ENCODE measurements at places on chromosomes 5 and 9.

GRCh38 chr5:1294835-1295649, at the start of gene TERT:
Gene TERT (minus strand): TSS chr5:1295068. CDS start chr5:1294989, 79 bp downstream.
- no peak for DNase-seq

- DNase-seq, result no peak
Observed at GRCh38 chr9:7640231-7640630, 159.3 kb downstream of the DMAC1 start.

DNA sequence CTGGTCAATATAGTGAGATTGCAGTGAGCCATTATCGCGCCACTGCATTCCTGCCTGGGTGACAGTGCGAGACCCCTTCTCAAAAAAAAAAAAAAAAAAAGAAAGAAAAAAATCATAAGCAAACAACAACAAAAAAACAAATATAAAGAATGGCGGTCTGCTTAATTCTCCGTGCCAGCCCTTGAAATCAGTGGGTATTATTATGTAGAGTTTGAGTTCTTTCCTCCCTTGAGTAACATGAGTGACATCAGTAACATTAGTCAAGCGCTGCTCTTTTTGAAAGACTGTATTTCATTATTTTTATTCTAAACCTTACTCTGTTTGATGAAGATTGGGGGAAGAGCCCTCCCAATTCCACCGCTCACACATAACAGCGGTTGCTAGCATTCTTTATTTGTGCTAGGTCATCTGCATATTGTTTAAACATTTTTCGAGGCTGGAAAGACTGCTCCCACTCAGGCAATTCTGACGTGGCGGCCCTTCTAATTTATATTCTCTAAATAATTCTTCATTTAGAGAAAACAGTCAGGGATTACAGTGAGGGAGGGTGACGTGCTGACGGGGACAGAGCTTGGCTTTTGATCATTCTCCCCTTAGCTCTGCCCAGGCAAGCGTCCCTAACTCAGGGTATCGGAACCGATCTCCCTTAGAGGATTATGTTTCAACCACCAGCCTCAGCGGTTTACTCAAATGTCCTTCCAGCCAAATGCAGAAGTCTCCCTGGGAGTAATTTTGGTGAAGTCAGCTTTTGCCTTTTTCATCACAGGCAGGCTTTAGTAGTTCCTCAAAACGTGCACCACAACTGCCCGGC, 860 bp upstream of the MARCHF6 start:
- no peak for DNase-seq

DNA sequence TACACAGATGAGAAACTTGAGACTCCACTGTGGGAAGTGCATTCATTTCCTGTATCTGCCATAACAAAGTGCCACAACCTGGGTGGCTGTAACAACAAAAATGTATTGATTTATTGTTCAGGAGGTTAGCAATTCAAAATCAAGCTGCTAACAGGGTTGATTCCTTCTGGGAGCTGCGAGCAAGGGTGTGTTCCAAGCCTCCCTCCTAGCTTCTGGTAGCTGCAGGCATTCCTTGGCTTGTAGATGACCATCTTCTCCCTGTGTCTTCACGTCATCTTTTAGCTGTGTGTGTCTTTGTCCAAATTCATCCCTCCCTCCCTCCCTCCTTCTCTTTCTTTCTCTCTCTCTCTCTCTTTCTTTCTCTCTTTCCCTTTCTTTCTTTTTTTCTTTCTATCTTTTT, 258.1 kb downstream of the MSX2 start:
- DNase-seq, result no peak

DNA sequence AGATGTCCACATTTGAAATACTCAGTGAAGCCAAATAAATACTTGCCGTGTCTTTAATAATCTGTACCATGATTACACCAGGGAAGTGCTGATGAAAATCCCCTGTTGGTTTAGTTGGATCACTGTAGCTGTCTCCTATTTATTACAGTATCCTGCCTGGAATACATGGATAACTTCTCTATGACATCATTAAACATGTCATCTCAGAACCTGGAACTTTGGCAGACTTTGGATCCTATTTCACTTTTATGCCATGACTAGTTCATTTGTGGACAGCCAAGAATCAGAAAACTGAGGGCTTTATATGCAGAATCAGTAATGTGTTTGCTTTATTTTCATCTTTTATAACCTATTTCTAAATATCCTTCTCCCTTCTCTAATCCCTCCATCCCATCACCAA, at the start of gene TXNDC8:
Gene TXNDC8, minus strand, starts transcription at position 137 of the 400 bp plus-strand sequence.
- DNase-seq, result no peak

All from stimulated activated CD8-positive, alpha-beta memory T cell treated with anti-CD3 and anti-CD28 coated beads, Interleukin-4, amount 100 ng/mL, for 1 hour (primary cell).